ENCODE measurements at places on chromosomes 12 and 14. TPM values are rescaled to one million over a fixed set of nuclear protein-coding genes. Genes with fewer than 3 reads are reported as not detected.

The SMARCC2 gene
- 67.1 TPM for total RNA-seq

- no peak for DNase-seq
- H3K4me1 ChIP-seq = no peaks in the 10 kb centered on the region
- H3K36me3 ChIP-seq = no peaks in the 10 kb centered on the region
- no peaks in the 10 kb centered on the region for H3K27me3 ChIP-seq
- no peak overlapping the region for H3K4me3 ChIP-seq
Observed at GRCh38 chr12:71142016-71142415, 15.8 kb downstream of the TSPAN8 start.

The GOLGA5 gene
- 16.0 TPM for total RNA-seq

DNA sequence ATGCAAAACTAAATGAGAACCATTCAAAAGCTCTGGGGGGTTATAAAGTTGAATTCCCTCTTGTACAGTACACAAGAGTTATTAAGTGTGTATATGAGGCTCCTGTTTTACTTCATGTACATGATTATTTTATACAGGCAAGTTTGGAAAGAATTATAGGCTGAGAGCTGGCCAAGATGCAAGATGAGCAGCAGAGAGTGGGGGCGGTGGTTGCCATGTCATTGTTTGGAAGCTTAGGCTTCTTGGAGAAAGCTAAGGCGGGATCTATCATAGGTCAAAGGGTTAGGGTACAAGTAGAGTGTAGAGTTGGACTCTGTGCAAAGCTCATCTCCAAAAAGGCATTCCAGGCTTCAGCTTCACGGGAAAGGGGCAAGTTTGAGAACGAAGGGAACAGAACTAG is 297.1 kb upstream of the TBX3 start:
- no peak overlapping the region for H3K4me3 ChIP-seq
- no peak overlapping the region for H3K27ac ChIP-seq
- DNase-seq = no peak
- no peaks in the 10 kb centered on the region for H3K36me3 ChIP-seq
- no peaks in the 10 kb centered on the region for H3K4me1 ChIP-seq

DNA sequence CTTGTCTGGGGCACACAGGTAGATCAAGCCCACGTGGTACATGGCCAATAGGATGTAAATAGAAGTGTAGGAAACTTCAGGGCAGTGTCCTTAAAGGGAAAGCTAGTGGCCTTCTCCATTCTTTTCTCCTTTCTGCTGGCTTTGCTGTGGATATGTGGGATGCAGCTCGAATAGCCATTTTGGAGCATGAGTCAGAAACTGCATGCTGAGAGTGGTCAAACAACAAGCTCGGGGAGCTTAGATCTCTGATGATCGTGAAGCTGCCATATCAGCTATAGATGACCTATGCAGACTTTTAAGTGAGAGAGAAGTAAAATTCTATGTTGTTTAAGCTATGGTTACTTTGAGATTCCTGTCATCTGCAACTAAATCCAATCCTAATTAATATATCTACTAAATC is 241.3 kb upstream of the DAAM1 start:
- H3K36me3 ChIP-seq = no peaks in the 10 kb centered on the region
- no peaks in the 10 kb centered on the region for H3K27me3 ChIP-seq
- no peak overlapping the region for H3K4me3 ChIP-seq
- H3K4me1 ChIP-seq = no peaks in the 10 kb centered on the region
- H3K27ac ChIP-seq = no peak overlapping the region

DNA sequence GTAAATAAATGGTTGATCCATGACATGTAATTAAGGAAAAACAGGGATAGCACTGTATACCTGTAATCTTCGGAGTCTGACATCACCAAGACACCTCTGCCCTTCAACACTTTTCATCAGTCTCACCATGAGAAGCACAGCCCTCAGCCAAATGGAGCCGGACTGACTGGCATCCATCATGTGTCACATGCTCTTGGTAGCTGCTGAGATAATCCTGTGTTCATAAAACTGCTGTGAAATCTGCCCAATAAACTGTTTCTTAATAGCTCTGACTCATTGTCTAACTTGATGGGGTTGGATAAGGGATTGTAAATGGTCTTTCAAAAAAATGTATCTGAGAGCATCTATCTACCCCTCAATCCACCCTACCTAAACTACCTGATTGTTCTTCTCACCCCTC is 33.6 kb downstream of the KCNH5 start:
- no peak overlapping the region for H3K4me3 ChIP-seq
- H3K4me1 ChIP-seq = no peaks in the 10 kb centered on the region
- no peak overlapping the region for H3K27ac ChIP-seq
- no peaks in the 10 kb centered on the region for H3K27me3 ChIP-seq

DNA sequence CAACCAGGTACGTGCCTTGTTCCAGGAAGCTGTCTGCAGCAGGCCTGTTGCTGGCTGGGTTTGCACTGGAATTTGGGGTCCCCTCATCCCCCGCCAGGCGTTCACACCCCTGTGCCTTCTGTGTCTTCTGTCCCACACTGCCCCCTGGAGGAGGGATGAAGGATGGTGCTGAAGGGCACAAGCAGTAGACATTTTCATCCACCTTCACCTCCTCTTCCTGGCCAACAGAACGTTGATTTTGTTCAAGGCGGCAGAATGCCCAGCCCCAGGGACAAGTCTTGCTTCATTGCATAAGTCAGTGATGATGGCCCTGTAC is 122.1 kb downstream of the CALM1 start:
- no peaks in the 10 kb centered on the region for H3K4me1 ChIP-seq
- no peak overlapping the region for H3K4me3 ChIP-seq
- DNase-seq = no peak

The SLC17A8 gene
- not detected for total RNA-seq

GRCh38 chr12:21696625-21697024 is 39.0 kb upstream of the LDHB start:
- H3K27me3 ChIP-seq = no peaks in the 10 kb centered on the region
- no peak overlapping the region for H3K4me3 ChIP-seq
- H3K36me3 ChIP-seq = no peaks in the 10 kb centered on the region
- no peak for DNase-seq
- H3K4me1 ChIP-seq = no peaks in the 10 kb centered on the region
- no peak overlapping the region for H3K27ac ChIP-seq

The ITPK1 gene
- total RNA-seq = 56.1 TPM

Data from GM12878 (cell line).